ENCODE measurements at places on chromosomes 3 and 15.
A peak's percentile ranks its signal among the peaks of the same experiment; 100 is the strongest.

DNA sequence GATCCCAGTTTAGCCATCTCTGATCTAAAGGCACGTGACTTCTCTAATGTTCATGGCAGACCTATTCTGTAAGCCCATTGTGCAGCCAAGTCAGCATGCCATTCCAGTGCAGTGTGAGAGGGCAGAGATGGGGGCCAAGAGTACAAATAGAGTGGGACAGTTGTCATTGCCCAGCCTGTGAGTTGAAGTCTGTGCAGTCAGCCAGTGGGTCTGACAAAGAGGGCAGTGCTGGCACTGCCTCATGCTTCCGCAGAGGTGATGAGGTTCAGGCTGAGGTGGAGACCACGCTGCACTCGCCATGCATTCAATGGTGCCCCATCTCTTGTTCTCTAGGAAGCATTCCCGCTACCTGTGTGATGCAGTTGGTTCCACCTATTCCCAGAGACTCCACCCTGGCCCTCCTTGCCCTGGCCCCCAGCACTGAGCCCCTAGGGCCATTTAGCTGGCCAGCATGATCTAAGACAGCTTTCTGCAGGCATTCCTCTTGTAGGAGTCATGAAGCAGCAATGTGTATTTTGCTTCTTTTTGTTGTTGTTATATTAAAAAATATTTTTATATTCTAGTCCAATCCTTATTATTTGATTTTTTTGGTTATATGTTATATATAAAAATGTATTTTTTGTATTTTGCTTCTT is 3.7 kb downstream of the MRAS start:
- no peak overlapping the region for H3K27ac ChIP-seq
- no peaks in the 10 kb centered on the region for H3K4me1 ChIP-seq
- no peaks in the 10 kb centered on the region for H3K27me3 ChIP-seq
- H3K36me3 ChIP-seq: no peaks in the 10 kb centered on the region
- DNase-seq: no peak

DNA sequence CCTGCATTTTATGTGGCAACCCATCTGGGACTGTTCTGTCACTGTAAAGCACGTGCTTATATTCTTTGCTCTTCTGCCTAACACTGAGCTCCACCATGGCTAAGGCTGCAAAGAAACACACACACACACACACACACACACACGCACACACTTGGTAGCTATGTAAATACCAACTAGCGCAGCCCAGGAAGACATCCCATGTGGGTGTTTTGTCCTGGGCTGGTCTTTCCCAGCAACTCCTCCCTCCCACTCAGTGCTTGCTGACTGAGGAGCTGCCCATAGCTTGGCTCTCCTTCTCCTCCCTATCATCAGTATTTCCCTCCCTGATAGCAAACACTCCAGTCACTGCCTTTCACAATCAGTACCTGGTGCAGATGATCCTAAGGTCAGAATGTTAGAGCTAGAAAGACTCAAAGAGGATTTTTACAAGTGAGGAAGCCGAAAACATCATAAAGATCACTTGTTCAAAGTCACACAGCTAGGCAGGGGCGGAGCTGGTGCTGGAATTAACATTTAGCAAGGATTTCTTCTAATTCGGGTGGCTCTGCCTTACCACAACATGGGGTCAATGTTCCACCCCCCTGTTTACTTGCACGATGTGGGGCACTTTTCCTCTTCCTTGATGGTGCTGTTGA is 377.1 kb upstream of the TBL1XR1 start:
- H3K27ac ChIP-seq: no peak overlapping the region
- no peak for DNase-seq
- no peaks in the 10 kb centered on the region for H3K36me3 ChIP-seq
- H3K4me1 ChIP-seq: no peaks in the 10 kb centered on the region
- no peak overlapping the region for H3K4me3 ChIP-seq

- H3K27me3 ChIP-seq: no peaks in the 10 kb centered on the region
- no peaks in the 10 kb centered on the region for H3K36me3 ChIP-seq
- DNase-seq: peak; percentile 96
- H3K4me3 ChIP-seq: peak within 1 kb of the TSS; percentile 98
- peaks cover 8% of the 10 kb centered on the region for H3K4me1 ChIP-seq
Observed at GRCh38 chr15:41332194-41333025, at the start of the genes NUSAP1 and OIP5. Gene NUSAP1, plus strand, starts transcription at chr15:41332881. Its CDS starts 77 bp downstream, at chr15:41332958. Gene OIP5, minus strand, starts transcription at chr15:41332591. Its CDS starts 30 bp downstream, at chr15:41332561.

DNA sequence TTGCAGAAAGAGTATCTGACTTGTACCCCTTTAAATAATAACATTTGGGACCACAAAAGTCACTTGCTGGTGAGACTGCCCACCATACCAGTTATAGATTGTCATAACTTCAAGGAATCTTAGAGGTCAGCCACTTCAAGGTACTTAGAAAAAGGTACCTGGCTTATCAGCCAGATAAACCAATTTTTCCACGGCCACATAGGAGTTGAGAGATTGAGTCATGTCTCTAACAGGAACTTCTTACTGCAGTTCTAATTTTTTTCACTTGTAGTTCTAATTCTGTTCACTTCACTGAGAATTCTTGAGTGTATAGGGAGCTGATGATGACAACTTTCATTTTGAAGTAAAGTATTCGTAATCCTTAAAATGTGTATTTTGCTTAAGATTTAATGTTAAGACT is 317.1 kb upstream of the CBLB start:
- H3K27me3 ChIP-seq: no peaks in the 10 kb centered on the region
- no peaks in the 10 kb centered on the region for H3K36me3 ChIP-seq
- peaks cover 19% of the 10 kb centered on the region for H3K4me1 ChIP-seq
- no peak for DNase-seq

GRCh38 chr3:73179601-73180000 is 118.1 kb downstream of the EBLN2 start:
- H3K27ac ChIP-seq: no peak overlapping the region
- DNase-seq: no peak
- H3K27me3 ChIP-seq: no peaks in the 10 kb centered on the region
- no peak overlapping the region for H3K4me3 ChIP-seq
- H3K36me3 ChIP-seq: no peaks in the 10 kb centered on the region

All from CD8-positive, alpha-beta memory T cell (primary cell).